ENCODE measurements at places on chromosomes 6 and 20.

DNA sequence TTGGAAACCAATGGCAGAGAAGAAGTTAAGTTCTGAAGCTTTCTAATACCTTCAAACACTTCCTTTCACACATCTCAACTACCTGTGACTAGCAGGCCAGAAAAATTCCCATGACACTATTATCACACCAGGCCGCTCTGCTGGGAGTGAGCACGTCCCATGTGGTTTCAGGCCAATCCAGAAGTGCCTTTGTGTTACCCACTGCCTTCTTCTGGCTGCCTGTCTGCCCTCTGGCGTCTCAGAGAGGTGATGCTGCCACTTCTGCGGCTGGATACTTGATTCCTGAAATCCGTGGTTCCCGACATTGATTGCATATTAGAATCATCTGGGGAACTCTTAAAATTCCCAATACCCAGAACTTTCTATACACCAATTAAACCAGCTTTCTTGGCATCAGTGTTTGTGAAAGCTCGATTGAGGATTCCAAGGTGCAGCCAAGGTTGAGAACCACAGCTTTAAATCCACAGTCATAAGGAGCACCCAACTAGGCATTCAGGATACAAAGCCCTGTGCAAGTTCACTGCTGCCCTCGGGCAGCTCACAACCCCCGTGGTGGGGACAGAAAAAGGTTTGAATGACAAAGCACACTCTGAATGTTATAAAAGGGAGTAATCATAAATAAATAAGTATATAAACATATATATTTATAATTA, 65.6 kb downstream of the STMND1 start:
- DNase-seq, result no peak

- DNase-seq, result no peak
Measured at GRCh38 chr6:117591405-117591804, 10.9 kb downstream of the GOPC start.

DNA sequence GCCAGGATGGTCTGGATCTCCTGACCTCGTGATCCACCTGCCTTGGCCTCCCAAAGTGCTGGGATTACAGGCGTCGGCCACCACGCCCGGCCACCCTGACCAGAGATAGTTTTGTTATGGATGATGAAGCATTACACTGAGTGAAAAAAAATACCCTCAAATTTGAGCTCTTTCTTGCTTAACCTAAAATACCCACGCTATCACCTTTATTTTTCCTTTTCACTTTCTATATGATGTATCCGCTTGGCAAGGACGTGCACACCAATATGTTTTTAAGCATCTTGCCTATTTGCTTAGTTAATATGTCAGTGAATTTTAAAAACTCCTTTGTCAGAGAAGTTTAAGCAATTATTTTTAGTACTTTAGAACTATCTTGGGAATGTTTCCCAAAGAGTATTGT, 150.4 kb downstream of the INSM1 start:
- no peak for DNase-seq

DNA sequence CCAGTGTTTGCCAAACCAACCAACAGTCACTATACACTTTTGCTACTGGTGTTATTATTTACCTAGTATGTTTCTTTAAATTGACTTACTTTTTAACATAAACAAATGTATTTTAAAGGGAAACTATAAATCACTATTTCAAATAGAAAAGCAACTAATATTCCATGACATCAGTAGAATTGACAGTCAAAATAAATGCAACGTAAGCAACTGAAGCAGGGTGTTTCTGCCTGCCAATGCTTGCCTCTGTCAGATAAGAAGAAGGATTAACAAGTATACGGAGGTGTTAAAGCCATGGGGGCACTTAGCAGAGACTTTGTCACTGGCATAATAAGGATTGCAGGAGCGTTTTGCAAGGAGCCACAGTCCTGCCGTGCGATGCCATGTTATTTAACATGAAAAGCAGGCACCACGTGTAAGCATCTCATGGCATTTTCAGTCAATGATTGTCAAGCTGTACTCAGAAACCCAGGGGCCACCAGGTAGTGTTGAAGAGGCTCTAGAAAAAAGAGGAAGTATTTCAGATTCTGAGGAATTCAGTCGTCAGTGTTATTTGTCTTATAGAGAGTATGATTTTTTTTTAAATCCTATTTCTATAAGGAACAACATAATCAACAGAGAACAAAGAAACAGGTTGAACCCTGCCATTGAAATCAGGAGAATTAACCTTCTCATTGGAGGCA, 131.7 kb downstream of the BFSP1 start:
- no peak for DNase-seq

DNA sequence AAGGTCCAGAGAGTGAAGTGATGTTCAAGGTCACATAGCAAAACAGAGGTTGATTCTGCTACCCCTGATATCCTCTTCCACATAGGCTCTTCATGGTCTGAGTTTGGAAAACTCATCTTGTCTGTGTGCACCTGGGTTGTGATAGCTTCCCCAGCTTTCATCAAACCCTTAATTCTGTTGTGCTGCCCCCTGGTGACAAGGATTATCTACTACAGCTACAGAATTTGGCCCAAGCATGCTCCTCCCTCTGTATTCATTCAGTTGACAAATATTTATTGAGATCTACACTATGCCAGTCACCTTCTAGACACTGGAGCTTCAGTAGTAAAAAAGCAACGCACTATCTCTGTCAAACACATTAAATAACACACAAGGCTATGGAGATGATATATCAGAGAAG, 50.4 kb downstream of the SMPDL3A start:
- DNase-seq, result peak; percentile 42

DNA sequence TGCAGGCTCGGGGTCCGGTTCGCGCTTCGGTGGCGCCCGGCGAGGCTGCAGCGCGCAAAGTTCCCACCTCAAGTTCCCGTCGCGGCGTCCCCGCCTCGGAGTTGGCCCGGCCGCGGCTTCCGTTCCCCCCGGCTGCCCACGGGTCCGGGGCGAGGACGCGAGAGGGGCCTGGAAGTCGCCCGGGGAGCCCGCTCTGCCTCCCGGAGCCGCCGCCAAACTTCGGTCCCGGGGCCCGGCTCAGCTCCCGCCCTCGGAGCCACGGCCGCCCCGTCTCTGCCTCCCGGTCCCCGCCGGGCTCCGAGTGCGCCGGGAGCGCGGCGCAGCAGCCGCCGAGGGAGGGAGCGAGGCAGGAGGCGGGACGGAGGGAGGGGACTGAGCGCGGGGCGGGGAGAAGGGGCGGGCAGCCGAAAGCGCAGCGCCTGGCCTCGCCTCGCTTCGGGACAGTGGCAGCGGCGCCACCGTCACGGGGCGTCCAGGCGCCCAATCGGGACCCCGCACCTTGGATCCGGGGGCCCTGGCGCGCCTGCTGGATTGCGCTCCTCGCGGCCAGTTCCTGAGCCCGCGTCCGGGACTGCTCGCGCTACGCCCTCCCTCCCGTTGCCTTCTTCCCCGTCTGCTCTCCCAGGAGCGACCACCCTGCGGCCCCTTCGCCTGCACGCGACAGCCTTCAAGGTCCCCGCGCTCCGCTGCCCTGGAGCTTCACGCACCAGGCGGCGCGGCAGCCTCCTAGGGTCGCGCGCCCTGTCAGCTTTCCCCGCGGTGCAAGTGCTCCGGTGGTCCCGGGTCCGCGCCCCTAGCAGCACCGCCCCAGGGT, at the start of gene KCNG1:
Gene KCNG1, minus strand, starts transcription at position 305 of the 814 bp plus-strand sequence. CDS start 12,769 bp downstream, outside the sequence.
- DNase-seq, result peak; percentile 48

GRCh38 chr6:90020746-90021145, 126.5 kb downstream of the GJA10 start:
- DNase-seq, result no peak
